Stimulated activated CD4-positive, alpha-beta T cell treated with anti-CD3 and anti-CD28 coated beads, Interleukin-2, amount 100 ng/mL, for 48 hours (primary cell): ENCODE measurements at places on chromosomes 3 and 15.
A peak's percentile ranks its signal among the peaks of the same experiment; 100 is the strongest.

DNA sequence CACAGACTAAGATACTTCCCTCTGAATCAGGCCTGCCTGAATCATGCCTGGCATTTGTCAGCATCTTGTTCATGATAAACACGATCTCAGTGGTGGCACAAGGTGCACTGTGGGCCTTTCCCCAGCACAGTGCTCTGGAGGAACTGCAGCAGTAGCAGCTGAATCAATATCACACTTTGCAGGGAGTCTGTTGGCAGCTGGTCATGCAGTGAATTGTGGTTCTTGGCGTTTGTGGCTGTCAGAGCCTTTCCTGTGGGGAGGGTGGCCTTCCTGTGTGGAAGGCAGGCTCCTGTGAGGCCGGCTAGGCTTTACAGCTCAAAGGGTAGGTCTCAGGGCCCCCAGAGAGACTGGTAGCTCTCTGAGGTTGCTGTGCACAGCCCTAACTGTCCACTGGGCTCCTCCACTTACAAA lies 54.4 kb upstream of the TLE3 start:
- DNase-seq: no peak

DNA sequence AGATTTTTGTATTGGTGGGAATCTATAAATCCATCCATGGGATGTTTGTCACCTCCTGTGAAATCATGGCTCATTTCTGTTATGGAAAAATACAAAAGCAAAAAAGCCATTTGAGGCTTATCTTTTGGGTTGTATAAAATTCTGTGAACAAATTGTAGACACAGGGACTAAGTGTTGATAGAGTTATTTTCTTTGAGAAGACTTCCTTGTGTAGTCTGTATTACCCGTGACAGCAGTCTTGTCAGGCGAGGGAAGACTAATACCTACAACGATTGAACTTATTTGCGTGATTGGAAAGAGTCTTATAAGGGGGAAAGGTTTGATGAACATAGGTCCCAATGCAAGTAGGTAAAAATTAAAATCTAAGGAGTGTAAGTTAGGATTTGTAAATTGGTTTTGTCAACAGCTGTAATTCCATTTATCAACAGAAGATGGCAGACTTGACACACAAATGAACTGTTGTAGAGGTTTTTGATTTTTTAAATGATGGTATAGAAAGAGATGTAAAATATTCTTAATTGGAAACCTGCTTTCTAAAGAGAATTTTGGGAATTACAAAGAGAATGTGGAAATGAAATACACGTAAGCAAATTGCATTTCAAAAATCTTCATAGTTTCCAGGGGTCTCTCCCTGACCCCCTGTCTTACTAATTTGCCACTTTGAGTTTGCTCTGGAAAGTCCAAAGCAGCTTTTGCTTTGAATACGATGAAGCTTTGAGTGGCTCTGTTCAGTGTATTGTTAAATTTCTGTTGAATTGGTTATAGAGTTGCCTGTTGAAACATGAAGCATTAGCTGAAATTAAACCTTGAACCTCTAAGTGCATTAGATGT lies 33.2 kb downstream of the SLC25A26 start:
- no peak for DNase-seq

DNA sequence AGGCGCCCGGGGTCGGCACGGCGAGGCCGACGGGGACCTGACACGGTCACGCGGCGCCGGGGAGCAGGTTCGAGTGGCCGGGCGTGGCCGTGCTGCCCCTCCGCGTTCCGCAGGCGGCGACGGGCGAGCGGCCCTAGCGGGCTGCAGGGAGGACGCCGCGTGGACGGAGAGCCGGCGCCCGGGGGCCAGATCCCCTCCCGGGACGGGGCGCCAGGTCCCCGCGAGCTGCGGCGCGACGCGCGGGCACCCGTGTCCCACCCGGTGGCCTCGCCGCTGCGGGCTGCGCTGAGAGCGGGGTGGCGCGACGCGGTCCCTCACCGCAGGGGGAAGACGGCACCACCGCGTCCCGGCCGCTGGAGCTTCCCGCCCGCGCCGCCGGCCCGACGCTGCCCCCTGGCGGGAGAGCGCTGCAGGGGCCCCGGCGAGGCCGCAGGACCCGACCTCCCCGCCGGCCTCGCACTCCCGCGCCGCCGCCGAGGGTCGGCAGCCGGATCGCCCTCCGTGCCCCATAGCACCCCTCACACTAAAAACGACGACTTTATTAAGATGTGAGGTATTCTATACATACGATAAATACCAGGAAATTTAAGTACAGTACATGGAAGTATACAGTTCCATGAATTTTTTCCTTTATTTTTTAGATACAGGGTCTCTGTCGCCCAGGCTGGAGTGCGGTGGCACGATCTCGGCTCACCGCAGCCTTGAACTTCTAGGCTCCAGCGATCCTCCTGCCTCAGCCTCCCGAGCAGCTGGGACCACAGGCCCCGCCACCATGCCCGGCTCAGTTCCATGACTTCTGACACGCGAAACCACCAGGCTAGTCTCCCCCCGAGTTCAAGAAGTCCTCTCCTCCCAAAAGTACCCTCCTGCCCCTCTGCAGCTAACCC lies 1.3 kb upstream of the PIGZ start:
- peak; percentile 67 for DNase-seq

DNA sequence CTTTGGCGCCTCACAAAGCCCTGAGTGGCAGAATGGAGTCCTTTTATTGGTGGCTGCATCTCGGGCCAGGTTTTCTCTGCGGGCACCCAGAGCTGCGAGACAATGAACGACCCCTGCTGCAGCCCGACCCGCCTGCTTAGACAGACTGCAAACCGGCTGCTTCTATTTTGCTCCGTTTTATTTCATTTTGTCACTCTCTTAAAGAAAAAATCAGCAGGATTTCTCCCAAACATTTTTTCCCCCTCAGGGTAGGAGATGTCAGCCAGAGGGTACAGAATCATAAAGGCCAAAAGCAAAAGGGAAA lies 64.8 kb downstream of the OXNAD1 start:
- no peak for DNase-seq

DNA sequence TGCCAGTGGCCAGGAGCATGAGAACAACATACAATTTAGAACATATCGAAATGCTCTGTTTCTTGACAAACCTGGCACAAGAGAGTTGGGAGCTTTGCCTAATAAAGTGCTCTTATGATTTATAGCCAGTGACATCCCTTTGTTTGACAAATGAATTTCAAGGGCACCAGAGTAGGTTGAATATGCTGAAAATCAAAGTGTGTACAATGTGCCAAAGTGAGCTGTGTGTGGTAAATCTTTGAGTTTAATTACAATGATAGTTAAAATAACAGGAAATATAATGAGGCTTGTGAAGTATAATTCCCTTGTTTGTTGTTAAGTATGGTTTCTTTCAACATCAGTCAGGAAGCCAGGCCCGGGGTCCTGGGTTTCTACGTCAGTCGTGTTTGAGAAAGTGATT lies 211.9 kb downstream of the EBLN2 start:
- no peak for DNase-seq

DNA sequence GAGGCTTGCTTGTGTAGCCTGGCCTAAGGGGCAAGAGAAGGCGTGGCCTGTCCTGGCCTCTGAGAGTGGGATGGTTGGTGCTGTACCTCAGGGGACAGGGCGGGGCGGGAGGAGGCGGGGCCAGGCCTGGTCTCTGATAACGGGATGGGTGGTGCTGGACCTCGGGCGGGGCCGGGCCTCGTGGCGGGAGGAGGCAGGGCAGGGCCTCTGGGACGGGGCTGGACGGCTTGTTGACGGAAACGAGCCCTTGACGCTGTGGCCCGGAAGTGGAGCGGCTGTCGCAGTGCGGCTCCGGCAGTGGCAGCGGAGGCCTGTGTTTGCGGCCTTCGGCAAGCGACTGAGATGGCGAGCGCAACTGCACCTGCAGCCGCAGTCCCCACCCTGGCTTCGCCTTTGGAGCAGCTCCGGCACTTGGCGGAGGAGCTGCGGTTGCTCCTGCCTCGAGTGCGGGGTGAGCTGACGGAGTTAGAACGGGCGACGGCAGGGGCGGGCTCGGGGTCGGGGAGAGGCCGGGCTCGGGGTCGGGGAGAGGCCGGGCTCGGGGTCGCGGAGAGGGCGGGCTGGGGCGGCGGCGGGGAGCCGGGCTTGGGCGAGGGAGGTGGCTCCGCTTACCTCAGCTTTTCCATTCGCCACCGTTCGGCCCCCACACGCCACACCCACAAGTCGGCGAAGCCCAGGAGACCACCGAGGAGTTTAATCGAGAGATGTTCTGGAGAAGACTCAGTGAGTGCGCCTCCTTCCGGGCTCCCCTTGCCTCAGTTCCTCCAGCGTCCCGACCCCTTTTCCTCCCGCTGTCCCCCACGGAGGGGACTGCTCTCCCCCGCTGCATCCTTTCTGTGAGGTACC lies at the start of gene CCNDBP1:
CCNDBP1 (plus strand) TSS at position 247 of the 846 bp plus-strand sequence; CDS start at position 343, 96 bp downstream.
- peak; percentile 87 for DNase-seq

GRCh38 chr3:188727052-188727451 lies 444.7 kb upstream of the TPRG1 start:
- no peak for DNase-seq

DNA sequence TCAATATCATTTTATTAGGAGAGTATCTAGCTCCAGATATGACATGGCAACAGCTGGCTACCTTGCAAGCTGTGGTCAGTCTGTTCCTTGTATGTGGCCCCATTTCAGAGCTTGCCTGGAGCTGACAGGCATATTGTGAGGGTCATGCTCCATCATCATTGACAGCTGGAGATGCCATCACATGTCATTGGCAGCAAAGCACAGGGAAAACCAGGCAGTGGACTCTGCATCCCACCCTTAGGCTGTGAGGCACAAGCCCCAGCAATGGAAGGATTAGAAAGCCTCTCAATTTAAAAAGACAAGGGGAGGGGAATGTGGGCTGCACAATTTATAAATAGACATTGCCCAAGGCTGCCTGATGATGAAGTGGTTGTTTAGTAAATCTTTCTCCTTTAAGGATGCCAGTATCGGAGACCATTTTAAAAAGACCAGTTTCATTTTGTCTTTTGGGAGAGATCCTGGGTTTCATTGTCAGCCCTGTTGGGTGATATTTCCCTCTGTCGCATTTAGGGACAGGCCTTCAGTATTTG lies 27.9 kb downstream of the LNP1 start:
- DNase-seq: no peak

GRCh38 chr15:47582233-47582632 lies 135.1 kb upstream of the SEMA6D start:
- no peak for DNase-seq

DNA sequence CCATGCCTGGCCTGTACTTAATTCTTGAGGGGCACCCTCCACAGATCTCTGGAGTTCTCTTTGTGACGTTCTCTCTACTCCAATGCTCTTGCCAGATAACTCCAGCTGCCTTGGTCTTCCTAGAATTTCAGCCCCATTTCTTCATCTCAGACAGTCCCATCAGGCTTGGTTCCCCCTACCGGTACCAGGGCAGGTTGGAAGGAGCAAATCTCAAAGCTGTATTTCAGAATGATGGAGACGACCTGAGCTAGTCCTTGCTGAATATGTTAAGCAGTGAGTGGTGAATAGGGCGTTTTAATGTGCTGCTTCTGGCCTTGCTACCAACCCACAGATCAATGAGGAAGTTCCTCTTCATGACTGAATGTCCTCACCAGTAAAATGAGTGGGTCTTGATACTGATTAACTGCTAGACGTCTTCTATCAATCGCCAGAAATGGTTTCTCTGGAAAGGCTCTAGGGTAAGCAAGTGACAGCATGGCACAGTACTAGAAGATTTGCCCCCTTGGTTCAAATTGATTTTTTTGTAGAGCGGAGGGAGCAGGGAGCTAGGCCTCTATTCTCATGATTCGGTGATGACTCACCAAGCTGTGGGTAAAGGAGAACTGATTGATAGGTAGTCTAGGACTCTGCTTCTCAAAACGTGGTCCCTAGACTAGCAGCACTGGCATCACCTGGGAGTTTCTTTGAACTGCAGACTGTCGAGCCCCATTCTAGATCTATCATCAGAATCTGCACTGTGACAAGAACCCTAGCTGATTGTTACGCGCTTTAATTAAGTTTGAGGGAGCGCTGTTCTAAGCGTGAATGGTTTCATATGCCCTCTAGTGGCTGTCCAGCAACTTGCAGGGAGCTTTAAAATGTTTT lies 67.8 kb downstream of the UBP1 start:
- DNase-seq: peak; percentile 11

DNA sequence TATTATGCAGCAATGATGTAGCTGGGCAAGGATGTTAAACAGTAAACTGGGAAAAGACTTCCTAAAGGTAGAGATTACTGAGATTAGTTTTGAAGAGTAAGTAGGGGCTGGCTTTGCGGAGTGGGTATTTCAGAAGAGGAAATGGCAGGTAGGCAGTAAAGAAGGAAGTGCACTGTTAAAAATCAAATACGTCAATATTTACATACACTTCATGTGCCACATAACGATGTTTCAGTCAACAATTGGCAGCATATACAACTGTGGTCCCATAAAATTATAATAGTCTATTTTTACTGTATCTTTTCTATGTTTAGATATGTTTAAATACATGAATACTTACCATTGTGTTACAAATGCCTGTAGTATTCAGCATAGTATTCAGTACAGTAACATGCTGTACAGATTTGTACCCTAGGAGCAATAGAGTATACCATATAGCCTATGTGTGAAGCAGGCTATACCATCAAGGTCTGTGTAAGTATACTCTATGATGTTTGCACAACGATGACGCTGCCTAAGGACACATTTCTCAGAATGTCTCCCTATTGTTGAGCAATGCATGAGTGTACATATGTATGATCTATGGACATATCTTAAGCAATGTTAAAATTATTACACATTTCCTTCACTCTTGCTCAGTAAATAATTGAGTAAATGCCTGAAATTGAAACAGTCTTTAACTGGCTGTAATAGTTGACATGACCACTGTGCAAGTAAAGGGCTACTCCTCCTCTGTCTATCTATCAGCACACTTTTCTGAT lies 196.7 kb downstream of the ISL2 start:
- no peak for DNase-seq

DNA sequence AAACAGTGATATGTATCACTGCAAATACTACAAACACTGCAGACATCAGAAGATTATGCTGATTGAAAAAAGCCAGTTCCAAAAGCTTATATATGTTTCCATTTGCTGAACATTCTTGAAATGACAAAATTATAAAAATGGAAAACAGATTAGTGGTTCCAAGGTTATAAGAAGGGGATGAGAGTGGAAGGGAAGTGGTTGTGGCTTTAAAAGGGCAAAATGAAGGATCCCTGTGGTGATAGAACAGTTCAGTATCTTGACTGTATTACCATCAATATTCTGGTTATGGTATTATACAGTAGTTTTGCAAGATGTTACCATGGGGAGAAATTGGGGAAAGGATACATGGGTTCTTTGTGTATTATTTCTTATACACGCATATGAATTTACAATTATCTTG lies 77.8 kb downstream of the DZIP3 start:
- DNase-seq: no peak
